ENCODE measurements at places on chromosomes 3 and 15.

- DNase-seq: no peak
Measured at GRCh38 chr3:67529915-67530314, 124.5 kb downstream of the SUCLG2 start.

- DNase-seq: no peak
Measured at GRCh38 chr3:149623824-149624223, 34.0 kb downstream of the WWTR1 start.

GRCh38 chr3:185225523-185225922 lies 28.3 kb downstream of the EHHADH start:
- no peak for DNase-seq

DNA sequence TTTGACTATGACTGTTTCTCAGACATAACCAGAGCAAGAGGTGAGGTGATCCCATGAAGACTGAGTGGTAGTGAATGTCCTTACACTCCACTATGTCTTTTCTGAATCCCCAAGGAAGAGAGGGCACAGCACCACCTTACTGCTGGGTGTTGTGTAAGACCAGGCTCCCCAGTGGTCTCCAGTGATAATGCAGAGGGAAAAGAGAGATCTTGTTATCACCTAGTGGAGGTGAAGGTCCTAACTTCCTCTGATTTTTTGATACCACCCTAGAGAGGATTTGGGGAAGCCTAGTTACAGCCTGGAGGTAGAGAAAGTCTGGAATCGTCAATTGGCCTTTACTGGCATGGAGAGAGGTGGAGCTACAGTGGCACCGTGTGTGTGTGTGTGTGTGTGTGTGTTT lies 288.0 kb upstream of the BCHE start:
- DNase-seq: no peak

- no peak for DNase-seq
Measured at GRCh38 chr3:46316206-46316605, 37.7 kb upstream of the CCR2 start.

DNA sequence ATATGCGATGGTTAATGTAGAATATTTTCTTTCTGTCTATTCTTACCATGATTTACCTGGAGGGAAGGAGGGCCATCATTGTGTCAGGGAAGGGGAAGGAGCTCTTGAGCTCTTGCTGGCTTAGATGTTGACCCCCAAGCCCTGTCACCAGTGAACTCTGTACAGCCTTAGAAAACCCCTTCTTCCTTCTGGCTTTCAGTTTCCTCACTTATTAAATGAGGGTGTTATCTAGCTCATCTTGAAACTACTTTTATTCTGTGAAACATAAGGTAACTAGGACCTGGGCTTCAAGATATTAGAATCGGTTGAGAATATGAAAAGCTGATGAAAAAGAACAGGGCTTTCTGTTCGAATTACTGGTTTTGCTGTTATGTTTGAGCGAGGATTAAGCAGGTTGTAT lies 25.1 kb upstream of the UTS2B start:
- no peak for DNase-seq
